ENCODE measurements at places on chromosomes 3 and 15.

DNA sequence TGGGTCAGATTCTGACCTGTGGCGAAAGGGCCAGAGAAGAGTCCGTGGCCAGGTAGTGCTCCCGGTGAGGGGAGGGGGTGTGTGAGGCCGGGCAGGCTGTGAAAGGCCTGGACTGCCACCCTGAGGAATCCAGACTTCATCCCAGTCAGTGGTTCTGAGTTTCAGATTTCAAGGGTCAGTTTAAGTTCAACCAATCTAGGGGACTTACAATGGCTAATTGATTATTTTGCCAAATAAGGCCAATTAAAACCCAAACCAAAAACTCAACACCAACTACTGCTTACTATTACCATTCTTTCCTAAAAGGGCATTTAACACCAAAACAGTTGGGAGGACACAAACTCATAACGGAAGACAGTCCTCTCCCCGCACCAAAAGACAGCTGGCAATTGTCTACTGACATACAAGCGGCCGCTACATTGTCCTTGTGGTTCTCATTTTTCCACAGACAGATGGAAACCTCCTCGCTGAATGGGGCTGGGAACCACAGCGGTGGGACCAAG lies 30.5 kb downstream of the TMEM44 start:
- no peak for DNase-seq

GRCh38 chr3:105938806-105939205 lies 70.0 kb upstream of the CBLB start:
- DNase-seq = no peak

DNA sequence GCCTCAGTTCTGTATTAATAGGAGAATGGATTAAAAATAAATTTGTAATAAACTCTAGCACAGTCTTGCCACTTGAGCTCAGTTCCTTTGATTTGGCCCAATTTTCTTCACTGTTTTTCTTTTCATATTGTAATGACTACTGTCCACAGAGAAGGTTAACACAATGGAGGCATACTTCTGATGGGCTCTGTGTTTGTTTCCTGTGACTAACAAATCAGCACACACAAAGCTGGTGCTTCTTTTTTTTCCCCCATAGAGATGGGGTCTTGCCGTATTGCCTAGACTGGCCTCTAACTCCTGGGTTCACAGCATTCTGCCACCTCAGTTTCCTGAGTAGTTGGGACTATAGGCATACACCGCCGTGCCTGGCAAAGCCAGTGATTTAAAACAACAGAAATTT lies 182.2 kb downstream of the GHSR start:
- no peak for DNase-seq

GRCh38 chr3:58106640-58107039 lies 98.4 kb downstream of the FLNB start:
- DNase-seq = no peak

DNA sequence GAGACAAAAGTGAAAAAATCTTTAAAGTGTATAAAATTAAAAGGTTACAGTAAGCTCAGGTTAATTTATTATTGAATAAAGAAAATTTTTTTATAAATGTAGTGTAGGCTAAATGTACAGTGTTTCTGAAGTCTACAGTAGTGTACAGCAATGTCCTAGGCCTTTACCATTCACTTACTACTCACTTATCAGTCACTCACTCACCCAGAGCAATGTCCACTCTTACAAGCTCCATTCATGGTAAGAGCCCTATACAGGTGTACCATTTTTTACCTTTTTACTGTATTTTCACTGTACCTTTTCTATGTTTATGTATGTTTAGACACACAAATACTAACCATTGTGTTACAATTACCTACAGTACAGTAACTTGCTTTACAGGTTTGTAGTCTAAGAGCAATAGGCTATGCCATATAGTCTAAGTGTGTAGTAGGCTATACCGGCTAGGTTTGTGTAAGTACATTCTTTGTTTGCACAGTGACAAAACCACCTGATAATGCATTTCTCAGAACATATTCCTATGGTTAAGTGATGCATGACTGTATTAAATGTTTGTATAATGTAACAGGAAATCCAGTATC lies 38.1 kb upstream of the NECTIN3 start:
- no peak for DNase-seq

- no peak for DNase-seq
Observed at GRCh38 chr3:156576651-156577348, 21.9 kb upstream of the SSR3 start.

GRCh38 chr3:41244620-41245336 lies 45.5 kb downstream of the CTNNB1 start:
- DNase-seq = no peak

DNA sequence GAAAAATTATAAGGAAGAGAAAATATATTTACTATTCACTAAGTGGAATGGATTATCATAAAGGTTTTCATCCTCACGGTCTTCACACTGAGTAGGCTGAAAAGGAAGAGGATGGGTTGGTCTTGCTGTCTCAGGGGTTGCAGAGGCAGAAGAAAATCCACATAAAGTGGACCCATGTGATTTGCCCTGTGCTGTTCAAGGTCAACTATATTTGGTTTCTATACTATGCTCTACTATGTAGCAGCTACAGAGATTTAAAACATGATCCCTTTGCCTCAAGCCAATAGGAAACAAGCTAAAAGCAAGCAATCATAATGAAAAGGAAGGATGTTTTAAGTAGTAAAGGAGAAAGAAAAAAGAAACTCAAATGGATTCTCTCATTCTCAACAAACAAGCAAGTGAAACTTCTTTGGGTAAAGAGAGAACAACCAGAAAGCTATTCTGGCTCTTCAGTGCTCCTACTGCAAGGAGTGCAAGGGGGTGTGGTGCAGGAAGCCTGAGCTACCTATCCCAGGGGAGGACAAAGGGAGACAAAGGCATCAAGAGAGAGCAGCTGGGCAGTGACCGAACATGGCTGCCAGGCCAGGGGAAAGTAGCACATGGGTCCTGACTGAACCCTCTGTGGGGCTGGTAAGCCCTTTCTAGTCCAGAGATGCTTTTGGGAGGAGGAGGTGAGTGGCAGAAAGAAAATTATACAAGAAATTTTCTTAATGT lies 35.9 kb downstream of the SFMBT1 start:
- DNase-seq = no peak

DNA sequence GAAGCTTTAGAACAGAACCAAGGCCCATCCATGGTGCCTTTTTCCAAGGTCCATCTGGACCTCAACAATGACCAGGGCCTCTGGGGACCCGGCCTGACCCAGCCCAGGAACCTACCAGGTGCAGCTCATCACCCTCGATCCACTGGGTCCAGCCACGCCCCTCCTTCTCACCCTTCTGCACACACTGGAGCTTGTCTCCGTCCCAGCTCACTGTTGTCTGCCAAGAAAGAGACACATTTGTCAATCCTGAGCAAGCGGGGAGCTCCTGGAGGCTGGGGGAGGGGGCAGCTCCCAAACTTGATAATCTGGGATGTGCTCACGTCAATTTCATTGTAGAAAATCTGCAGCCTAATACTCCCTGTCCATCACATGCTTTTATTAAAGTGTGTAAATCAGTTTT lies 21.2 kb downstream of the RBP1 start:
- DNase-seq = no peak
